Sigmoid colon (tissue), 7 donors: ENCODE measurements at places on chromosomes 6 and 20. TPM values are rescaled to one million over a fixed set of nuclear protein-coding genes. Genes with fewer than 3 reads are reported as not detected.

DCBLD1 gene
- 5.8 TPM for total RNA-seq

GRCh38 chr20:49132995-49133478, 55.1 kb downstream of the STAU1 start:
- DNase-seq = no peak

- DNase-seq = no peak
Observed at GRCh38 chr6:54990001-54990400, 143.4 kb downstream of the FAM83B start.

DNA sequence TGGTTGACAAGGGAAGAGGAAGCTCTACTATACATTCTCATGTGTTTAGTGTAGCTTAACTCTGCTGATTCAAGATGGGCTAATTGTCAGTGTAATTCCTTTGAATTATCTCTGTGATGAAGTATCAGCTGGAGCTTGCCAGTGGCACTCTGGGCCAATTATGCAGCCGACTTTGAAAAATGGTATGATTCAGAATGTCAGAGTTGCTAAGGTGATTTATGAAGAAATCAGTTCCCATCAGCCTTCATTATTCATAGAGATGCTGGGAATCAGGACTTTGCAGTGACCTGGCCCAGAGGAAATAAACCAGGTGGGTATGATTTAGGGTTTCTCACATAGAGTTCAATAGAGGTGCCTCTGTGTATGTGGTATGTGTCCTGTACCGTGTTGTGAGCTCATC, 33.4 kb downstream of the KCNS1 start:
- DNase-seq = no peak

NOTCH4 gene
- total RNA-seq = 23.0 TPM
